Suppressor macrophage treated with lipopolysaccharide for 4 hours (primary cell): ENCODE measurements at places on chromosomes 6 and 20.

GRCh38 chr6:169783401-169783800 is 32.0 kb downstream of the ERMARD start:
- DNase-seq, result no peak

- no peak for DNase-seq
Observed at GRCh38 chr20:13297147-13297899, 76.2 kb downstream of the ISM1 start.

DNA sequence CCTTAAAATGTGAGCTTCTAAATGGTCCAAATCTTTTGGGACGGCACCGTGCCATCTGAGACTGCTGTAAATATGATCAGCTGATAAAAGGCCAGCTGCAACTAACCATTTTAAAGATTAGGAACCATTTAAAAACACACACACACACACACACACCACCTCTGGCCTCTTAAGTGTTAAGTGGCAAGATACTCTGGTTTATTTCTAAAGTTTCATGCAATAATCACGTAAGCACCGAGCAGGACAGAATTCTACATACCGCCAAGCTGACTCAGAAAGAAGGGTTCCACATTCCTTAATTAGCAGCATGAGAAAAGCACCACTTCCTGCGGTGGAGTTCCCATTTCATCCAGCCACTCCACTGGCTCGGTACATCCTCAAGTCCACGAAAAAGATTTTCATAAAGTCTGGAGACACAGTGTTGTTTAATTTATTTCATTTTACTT is 17.8 kb upstream of the ZNF217 start:
- peak; percentile 87 for DNase-seq

DNA sequence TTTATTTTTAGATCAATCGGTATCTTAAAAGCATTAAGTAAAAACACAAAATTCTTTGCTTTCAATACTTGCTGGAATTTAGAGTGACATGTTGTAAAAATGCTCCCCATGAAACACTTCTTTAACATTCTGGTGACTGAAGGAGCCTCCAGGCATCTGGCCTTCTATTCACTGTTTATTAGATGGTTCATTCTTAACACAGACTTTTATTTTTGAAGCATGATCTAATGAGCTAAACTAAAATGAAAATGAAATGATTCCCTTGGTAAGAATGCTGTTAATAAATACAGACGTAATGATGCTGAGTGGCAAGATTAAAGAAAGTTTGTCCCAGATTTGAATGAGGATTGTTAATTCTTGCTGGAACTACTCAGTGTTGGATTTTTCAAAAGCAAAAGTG is 698.4 kb downstream of the TENT5A start:
- DNase-seq, result no peak

DNA sequence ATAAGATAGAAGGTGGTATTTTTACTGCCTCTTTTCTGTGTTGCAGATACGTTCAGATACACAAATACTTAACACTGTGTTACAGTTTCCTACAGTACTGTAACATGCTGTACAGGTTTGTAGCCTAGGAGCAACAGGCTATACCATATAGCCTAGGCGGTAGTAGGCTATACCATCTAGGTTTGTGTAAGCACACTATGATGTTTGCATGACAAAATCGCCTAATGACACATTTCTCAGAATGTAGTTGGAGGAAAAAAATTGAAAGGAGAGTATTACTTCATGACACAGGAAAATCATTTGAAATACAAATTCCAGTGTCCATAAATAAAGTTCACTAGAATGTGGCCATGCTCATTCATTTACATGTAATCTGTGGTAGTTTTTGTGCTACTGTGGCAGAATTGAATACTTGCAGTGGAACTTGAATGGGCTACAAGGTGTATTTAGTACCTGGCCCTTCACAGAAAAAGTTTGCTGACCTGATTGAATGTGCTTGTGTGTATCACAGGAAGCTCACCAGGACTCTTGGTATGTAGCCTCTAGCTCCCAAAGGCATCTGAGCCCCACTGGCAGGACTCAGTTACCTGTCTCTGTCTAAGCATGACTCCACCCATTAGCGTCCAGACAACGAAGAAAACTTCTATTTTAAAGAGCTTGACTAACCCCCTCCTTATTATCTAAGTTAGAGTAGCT is 18.8 kb downstream of the TOP1 start:
- DNase-seq, result peak; percentile 43

DNA sequence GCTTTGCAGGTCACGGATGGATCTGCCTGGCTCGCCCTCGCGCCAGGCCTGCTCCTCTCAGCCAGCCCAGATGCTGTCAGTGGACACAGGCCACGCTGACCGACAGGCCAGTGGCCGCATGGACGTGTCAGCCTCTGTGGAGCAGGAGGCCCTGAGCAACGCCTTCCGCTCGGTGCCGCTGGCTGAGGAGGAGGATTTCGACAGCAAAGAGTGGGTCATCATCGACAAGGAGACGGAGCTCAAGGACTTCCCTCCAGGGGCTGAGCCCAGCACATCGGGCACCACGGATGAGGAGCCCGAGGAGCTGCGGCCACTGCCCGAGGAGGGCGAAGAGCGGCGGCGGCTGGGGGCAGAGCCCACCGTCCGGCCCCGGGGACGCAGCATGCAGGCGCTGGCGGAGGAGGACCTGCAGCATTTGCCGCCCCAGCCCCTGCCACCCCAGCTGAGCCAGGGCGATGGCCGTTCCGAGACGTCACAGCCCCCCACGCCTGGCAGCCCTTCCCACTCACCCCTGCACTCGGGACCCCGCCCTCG is 19.6 kb downstream of the TTBK1 start:
- DNase-seq, result no peak

DNA sequence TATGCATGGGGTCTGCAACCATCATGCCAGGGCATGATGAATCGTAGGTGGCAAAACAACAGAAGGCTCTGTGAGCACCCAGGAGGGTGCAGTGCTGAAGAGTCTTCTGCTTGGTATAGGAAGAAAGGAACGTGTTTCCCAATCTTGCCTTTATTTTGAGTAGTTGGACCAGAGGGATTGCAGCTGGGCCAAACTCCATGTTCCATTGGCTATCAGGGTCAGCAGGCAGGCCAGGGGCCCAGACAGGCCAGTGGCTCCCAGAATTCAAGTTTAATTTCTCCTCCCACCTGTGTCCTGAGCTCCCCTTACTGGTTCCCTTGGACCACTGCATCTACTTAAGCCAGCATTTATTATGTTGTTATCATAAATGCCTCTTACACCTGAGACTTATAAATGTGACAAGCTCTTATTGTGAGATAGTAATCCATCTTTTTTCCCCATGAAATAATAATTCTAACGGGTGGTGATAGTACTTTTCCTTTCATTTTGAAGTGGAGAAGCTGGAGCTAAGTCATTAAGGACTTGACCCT is 918 bp upstream of the TRIM38 start:
- DNase-seq, result peak; percentile 13

GRCh38 chr20:48962976-48963771 is 41.7 kb downstream of the ARFGEF2 start:
- peak; percentile 21 for DNase-seq

GRCh38 chr20:20188647-20189046 is 136.3 kb downstream of the CFAP61 start:
- no peak for DNase-seq

GRCh38 chr6:142764311-142764710 is 180.7 kb downstream of the HIVEP2 start:
- DNase-seq, result no peak

DNA sequence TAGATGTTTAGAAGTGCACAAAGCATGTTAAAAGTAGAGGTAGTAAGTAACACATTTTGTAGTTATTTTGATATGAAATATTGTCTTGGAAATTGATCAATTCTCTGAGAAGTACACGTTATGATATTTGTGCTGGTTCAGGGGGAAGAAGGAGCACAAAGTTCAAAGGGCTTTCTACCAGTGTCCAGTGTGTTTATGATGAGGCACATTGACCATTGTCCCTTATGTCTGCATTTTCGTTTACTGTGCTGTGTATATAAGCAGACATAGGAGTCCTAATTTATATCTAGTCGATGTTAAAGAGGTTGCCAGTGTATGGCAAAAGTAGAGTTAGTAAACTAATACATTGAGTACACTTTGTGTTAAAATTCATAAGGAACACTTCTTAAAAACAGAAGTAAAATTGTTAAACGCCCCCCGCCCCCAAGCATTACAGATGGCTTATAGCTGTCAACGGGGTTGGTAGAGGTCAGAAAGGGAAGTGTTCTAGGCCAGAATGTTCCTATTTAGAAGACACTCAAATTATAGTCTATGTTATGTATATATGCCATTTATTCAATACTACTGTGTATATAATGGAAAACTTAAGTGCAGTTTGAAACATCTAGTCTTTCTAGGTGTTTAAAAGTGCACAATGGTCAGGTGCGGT is 13.3 kb upstream of the HMGN4 start:
- peak; percentile 40 for DNase-seq

- DNase-seq, result no peak
Observed at GRCh38 chr20:8152183-8152582, 20.1 kb downstream of the PLCB1 start.

GRCh38 chr6:27059621-27060425 is 187.7 kb upstream of the PRSS16 start:
- no peak for DNase-seq

DNA sequence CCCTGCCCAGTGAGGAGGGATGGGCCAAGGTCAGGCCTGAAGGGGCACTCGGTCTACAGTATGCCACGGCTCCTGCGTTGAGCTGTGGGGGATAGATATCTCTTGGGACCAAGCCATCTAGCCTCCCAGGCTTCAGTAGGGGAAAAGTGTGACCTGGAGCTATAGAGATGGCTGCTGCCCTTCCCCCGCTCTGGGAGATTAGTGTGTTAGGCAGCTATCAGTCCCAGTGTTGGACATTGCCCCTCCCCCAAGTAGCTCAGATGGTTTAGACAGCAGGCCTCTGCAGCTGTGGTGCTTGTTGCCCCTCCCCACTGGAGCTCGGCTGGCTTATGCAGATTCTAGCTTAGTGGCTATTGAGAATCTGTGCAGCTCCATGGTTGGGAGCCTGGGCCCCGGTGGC is 56.8 kb downstream of the KHDRBS2 start:
- DNase-seq, result no peak

DNA sequence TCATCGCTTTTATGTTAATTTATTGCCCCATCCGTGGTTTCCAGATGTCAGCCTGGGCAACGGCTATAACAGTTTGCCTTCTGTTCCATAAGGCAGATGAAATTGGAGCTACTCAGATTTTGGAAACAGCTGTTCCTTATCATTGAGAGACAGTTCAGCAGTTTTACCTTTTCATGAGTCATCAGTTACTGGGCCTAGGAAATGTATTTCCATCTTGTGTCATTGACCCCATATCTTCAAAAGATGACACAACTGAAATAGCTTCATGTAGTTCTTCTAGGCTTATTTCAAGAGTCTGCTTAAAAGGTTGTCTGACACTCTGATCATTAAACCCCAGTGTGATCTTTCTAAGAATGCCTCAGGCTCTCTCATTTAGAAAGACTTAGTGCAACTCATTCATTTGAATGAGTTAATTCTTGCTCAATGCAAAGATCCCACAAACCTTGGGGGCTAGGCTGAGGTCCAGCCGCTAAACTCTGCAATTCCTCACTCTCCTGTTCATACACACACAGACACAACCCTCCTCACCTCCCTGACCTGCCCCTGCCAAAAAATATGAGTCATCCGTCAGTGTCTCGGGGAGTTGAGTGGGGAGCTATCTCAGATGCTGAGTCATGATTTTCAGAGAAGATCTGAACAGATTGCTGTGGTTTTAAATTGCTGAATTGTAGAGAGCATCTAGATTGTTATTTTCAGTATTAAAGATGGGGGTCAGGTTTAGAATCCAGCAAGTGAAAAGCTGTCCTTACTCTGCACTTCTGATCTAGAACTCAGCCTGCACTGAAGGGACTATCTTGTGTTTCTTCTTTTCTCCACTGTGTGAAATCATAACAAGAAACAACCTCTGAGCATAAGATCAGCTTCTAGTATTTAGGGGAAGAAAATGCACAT is 61.8 kb downstream of the RPP40 start:
- DNase-seq, result peak; percentile 21

DNA sequence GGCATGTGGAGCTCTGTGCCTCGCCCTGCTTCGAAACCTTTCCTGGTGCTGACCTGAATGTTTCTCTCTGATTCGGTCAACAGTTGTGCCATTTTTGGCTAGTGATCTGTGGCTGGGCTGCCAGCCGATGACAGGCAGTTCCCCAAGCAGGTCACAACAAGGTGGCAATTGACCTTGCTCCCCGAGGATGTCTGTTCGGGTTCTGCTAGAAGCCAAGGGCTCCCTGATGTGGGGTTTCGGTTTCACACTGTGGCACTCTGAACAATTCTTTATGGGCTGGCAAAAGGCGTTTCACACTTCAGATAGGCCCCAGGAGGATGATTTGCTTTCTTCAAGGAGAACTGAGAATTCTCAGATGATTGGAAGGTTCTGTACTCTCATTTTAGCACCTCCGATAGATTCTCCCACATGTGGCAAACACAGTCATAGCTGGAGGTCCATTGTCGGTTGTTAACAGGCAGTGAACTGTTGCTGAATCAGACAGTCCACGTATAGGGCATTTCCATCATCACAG is 135.6 kb downstream of the SLC24A3 start:
- DNase-seq, result no peak

- no peak for DNase-seq
Observed at GRCh38 chr20:17765584-17765983, 65.8 kb downstream of the BANF2 start.

DNA sequence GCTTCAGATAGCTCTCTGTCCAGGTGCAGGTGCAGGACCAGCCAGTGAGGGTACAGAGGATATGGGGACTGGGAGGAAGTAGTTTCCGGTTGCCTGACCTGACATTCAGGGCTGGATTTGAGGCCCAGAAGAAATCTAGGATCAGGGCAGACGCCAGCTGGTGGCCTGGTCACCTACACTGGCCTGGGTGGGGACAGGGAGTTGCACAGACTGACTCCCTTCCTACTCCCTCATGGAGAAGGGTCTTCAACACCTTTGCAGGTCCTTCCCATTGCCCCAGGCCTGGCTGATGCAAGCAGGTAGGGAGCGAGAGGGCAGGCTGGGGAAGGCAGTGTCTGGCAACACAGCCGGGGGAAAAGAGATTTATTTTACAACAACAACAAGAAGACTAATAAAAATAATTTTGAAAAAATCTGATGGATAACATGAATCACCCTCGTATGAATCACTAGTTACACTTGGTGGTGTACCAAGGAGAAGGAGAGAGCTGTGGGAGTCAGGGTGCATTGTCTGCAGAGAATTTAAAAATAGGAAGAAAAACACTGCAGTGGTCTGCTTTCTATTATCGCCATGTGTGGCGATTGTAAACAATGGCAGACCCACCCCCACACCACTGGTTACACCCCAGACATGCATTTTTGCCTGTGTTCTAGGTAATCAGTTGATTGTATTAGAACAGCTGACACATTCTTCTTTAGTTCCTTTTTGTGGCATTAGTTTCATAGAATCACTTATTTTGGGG is 62.3 kb upstream of the SNX9 start:
- DNase-seq, result peak; percentile 51

DNA sequence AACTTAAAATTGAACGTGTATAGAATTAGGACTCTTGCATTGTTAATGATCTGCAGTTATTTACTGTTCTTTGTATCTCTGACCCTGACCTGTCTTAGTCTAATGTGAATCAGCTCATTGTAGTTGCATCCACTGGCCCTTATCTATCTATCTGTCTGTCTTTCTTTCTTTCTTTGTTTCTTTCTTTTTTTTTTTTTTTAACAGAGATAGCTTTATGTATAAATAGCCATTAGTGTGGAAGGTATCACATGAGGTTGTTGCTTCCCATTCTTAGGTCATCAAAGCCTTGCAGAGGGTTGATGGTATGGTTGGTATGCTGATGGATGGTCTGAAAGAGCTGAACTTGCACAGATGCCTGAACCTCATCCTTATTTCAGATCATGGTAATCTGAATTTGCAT is 59.9 kb downstream of the ENPP1 start:
- no peak for DNase-seq

GRCh38 chr20:58714340-58714922 is 21.8 kb downstream of the NPEPL1 start:
- no peak for DNase-seq

GRCh38 chr6:54426995-54427394 is 118.8 kb downstream of the TINAG start:
- DNase-seq, result no peak
